ENCODE measurements at places on chromosomes 4 and X.

- no peak for DNase-seq
Measured at GRCh38 chr4:15925830-15926229, 12.7 kb downstream of the FGFBP1 start.

GRCh38 chr4:161554372-161554990 lies 609.3 kb downstream of the FSTL5 start:
- DNase-seq: peak; percentile 14

DNA sequence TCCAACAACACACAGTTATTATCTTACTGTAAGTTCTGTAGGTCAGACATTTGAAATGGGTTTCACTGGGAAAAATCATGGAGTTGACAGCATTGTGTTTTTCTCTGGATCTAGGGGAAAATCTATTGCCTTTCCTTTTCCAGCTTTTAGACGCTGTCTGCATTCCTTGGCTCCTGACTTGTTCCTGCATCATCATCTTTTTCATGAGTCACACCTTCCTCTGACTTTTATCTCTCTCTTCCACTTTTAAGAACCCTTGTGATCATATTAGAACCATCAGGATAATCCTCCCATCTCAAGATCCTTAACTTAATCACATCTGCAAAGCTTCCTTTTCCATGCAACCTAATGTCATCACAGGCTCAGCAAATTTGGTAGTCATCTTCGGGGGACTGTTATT lies 1454.8 kb downstream of the RPA4 start:
- DNase-seq: no peak

GRCh38 chrX:155046129-155046810 lies 19.6 kb downstream of the FUNDC2 start:
- no peak for DNase-seq

- no peak for DNase-seq
Measured at GRCh38 chrX:41823402-41823801, 99.4 kb downstream of the GPR82 start.

DNA sequence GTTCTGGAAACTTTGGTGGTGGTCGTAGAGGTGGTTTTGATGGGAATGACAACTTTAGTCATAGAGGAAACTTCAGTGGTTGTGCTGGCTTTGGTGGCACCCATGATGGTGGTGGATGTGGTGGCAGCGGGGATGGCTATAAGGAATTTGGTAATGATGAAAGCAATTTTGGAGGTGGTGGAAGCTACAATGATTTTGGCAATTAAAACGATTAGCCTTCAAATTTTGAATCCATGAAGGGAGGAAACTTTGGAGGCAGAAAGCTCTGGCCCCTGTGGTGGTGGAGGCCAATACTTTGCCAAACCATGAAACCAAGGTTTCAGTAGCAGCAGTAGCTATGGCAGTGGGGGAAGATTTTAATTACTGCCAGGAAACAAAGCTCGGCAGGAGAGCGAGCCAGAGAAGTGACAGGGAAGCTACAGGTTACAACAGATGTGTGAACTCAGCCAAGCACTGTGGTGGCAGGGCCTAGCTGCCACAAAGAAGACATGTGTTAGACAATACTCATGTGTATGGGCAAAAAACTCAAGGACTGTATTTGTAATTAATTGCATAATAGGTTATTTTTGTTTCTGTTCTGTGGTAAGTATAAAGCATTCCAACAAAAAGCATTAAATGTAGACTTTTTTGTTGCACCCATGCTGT lies 23.2 kb upstream of the SOD3 start:
- no peak for DNase-seq

DNA sequence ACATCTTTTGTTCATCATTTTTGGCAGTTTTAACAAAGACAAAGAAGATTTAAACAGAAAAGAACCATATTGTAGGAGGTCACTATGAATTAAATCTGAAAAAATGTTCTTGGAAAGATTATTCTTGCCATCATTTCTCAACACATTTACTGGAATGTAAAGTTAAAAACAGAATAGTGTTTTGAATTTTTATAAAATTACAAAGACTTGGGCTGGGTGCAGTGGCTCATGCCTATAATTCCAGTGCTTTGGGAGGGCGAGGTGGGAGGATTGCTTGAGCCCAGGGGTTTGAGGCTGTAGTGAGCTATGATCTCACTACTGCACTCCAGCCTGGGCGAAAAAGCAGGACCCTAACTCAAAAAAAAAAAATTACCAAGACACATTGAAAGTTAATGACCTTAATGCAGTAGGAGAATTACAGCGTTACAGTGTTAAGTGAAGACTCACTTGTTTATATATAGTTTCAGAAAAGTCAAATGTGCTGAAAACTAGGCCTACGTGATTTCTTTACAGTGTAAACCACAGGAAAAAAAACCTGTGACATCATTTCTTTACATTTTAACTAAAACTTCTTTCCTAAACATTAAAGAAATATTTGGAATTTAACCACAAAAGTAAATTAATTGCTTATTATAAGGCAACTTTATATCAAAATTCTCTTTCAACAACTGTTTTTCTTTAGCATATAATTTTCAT lies 7.9 kb downstream of the FAM13A start:
- no peak for DNase-seq

GRCh38 chr4:22730021-22730420 lies 37.3 kb downstream of the GBA3 start:
- no peak for DNase-seq

DNA sequence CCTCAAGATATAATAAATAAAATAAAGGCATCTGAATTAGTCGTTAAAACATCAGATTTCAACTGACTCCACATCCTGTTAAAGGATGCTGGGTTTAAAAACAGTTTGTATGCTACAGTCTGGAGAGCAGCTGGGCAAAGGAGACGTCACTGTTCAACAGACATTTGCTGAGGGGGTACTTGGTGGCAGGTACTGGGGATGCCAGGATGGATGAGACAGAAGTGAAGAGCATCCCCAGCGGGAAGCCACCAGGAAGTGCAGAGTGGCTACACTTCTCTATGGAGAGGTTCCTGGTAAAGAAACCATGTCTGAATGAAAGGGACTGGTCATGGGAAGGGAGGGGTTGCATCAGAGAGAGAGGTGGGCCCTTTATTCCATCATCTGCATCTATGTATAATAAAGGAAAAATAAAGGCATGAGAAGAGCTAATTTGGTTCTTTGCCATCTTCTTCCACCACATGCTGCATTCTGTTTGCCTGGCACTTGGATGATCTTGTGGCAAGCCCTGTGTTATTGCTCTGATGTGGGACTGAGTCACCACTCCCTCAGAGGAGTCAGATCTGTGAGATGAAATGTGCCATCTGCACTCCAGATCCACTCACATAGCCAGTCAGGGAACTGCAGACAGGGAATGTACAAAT lies 145.0 kb downstream of the SOWAHB start:
- peak; percentile 91 for DNase-seq

DNA sequence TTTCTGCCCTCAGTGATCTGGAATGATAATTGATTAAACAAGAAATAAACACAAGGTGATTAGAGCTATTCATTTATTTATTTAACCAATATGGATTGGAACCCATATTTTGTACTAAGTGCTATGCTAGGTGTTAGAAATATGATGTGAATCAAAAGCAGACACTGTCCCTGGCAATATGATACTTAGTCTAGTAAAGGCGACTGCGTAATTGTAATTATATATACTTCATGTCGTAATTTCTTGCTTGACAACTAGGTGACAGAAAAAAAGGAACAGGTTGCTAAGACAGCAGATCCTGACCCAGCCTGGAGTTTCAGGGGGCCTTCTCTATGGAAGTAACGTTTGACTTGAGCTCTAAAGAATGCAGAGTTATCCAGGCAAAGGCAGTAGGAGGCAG lies 236.5 kb upstream of the F9 start:
- DNase-seq: no peak

DNA sequence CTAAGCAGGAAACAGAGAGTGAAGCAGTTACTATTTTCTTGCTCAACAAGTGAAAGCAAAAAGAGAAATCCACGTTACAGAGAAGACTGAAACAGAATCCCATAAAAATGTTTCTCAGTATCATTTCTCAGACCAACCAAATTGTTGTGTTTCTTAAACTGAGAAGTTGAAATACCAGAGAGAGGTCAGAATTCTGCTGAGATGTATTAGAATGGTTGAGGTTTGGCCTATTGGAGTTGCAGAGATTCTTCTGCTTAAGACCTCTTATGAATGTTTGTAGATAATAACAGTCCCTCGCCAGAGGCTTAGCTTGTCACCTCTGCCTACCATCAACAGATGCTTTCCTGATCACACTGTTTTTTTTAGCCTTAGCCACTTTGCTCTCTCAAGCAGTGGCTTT lies 481.4 kb downstream of the TRIML1 start:
- no peak for DNase-seq

- no peak for DNase-seq
Measured at GRCh38 chrX:456551-457291, 70.0 kb upstream of the PPP2R3B start.

GRCh38 chrX:70049925-70050324 lies at the start of gene AWAT2:
Gene AWAT2, minus strand, starts transcription at chrX:70049938. Its CDS starts 6 bp downstream, at chrX:70049932.
- DNase-seq: no peak

DNA sequence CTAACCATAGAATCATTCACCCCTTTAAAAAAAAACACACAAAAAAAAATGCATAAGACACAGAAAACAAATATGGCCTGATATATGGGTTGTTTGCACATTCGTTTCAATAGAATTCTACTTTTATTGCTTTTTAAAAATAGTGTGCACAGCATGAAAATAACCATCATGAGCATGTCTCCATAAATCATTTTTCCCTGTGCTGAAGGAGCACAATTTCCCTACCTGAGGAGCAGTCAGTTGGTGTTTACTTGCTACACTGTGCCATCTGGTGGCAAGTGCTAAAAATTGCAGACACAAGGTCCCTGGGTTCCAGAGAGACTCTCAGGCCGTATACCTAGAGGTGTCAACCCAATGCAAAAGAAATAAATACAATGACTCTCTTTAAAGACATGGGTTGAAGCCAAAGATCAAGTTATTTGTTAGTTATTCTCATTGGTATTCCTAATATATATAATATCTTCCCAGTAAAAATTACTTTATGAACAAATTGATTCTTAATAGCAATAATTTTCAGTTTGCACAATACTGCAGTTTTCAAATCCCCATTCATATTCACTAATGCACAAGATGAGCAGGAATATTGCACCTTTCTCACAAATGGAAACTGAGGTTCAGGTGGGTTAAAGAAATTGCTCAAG lies 551.4 kb downstream of the IQCM start:
- DNase-seq: peak; percentile 8

- no peak for DNase-seq
Measured at GRCh38 chr4:19128176-19128575, 1106.6 kb upstream of the LCORL start.

DNA sequence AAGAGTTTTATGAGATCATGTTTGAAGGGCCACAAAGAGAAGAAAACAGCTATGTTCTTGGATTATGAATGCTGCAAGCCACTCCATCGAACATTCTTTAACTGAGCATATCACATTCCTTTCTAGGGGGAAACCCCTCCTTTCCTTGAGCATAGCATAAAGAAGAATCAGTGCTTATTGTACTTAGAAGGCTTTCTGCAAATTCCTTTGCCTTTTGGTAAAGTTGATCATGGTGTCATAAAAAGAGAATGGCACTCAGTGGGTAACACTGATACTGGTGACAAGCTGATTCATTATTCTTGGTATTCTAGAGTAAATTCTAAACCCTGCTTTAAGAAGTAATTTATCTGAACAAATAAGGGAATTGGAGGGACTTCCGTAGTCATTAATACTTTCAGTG lies 88.5 kb upstream of the GPR34 start:
- no peak for DNase-seq

GRCh38 chrX:150525061-150525919 lies 43.1 kb upstream of the MTM1 start:
- DNase-seq: no peak

DNA sequence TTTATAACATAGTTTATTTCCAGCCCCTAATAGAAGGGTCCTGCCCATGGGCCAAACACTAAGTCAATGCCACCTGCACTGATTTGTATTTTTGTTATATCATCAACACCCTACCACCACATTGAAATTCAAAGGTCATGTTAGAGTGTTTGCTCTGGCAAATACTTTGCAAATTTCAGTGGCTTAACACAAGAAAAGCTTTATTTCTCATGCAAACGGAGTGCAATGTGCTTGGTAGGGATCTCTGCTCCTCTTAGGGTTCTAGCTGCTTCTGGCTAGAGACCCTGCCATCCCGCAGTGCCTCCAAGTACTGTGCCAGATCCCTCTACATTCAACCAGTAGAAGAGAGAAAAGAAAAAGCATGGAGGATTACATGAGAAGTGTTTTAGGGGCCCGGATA lies 230.8 kb upstream of the TET2 start:
- DNase-seq: no peak
